ENCODE measurements at places on chromosomes 12 and 14. TPM values are rescaled to one million over a fixed set of nuclear protein-coding genes. Genes with fewer than 3 reads are reported as not detected.

EPYC gene
- total RNA-seq: not detected

FAM216A gene
- 23.1 TPM for total RNA-seq

SOAT2 gene
- 5.9 TPM for total RNA-seq

DNA sequence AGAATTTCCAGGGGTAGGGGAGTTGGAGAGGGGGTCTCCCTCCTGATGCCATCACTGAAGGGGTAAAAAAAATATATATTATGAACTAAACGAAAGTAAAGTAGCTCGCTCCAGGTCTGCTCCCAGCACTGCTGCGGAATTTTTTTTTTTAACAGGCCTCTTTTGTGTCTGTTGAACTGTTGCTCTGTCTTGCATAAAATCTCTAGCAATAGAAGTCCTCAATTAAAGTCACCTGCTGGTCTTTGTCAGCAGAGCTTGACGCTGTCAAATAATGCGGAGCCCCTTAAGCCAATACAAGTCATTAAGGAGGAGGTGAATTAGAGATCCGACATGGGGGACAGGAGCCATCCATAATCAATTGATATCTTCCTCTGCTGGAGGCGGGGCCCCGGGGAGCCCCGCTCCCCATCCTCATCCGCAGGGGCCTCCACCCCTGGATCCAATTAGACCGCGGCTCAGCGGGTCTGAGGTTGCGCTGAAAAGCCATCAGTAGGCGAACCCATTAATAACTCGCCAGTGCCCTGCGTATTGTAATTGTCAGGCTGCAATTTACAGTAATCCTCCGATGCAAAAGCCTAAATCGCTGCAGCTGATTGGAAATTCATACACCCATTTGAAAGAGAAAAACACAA is 85.6 kb downstream of the DICER1 start:
- DNase-seq: no peak

GRCh38 chr14:70599345-70599744 is 1.1 kb downstream of the MED6 start:
- DNase-seq: no peak

DNA sequence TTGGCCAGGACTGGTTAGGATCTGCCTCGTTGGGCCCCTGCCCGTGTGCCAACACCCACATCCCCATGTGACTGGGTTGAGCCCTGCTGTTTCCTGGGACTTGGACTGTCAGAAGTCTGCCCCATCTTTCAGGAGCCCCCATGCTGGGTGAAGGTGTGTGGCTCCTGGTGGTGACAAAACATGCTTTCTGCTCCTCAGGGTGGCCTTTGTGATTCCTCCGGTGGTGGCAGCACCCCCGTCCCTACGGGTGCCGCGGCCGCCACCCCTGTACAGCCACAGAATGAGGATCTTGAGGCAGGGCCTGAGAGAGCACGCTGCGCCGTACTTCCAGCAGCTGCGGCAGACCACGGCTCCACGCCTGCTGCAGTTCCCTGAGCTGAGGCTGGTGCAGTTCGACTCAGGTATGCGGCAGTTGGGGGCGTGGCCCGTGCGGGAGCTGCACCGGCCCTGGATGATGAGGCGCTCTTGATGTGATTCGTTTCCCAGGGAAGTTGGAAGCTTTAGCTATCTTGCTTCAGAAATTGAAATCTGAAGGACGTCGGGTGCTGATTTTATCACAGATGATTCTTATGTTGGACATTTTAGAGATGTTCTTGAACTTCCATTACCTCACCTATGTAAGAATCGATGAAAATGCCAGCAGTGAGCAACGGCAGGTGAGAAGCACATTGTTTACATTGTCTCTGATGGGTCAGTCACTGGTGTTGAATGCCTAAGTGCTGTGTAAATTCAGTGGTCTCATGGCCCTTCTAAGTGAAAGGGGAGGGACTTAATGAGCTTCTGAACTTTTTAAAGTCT is 80.0 kb downstream of the EP400 start:
- DNase-seq: no peak

GRCh38 chr12:103930787-103931735 is 851 bp downstream of the HSP90B1 start:
- DNase-seq: no peak

GRCh38 chr12:121295116-121295745 is 1.3 kb downstream of the CAMKK2 start:
- DNase-seq: no peak

DNA sequence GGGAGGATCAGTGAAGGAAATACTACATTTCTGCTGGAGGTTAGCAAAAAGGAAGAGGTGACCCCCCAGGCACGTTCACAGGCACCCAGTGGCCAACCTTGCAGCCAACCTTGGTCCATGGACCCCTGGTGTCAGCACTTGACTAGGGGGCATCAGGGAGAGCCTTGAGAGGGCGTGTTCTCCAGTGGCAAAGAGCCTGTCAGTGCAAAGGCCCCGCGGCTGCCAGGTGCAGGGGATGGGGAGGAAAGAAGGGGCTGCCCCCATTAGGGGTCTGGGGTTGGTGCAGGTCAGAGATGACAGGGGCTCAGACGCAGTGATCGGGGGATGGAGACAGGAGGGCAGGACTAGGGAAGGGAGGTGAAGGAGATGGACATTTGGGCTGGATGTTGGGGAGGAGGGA is 22.7 kb upstream of the ULK1 start:
- DNase-seq: no peak

DNA sequence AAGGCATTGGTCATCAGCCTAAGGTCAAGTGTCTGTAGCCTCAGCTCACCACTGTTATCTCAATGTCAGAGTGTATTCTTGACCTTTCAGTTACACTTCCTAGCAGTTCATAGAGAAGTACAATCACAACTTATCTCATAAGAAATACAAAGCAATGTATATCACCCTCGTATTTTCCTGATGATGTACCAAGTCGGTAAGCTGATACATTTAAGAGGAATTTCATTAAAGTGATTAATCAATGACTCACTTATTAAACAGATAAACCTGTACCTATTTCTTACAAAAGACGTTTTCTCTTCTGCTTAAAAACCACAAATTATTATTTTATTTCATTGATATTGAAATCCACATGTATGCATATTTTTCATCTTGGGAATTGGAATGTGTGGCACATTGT is 3.9 kb upstream of the PRB3 start:
- DNase-seq: no peak

GRCh38 chr14:33938131-33938949 is 12.5 kb downstream of the EGLN3 start:
- DNase-seq: no peak
